Ovary (tissue), 10 donors: ENCODE measurements at places on chromosomes 3 and 15. TPM values are rescaled to one million over a fixed set of nuclear protein-coding genes. Genes with fewer than 3 reads are reported as not detected.

The KNG1 gene
- not detected for polyA plus RNA-seq

The ASB14 gene
- polyA plus RNA-seq, result 0.05 TPM

- no peak for DNase-seq
Measured at GRCh38 chr3:124786511-124787241, 56.4 kb downstream of the UMPS start.

DNA sequence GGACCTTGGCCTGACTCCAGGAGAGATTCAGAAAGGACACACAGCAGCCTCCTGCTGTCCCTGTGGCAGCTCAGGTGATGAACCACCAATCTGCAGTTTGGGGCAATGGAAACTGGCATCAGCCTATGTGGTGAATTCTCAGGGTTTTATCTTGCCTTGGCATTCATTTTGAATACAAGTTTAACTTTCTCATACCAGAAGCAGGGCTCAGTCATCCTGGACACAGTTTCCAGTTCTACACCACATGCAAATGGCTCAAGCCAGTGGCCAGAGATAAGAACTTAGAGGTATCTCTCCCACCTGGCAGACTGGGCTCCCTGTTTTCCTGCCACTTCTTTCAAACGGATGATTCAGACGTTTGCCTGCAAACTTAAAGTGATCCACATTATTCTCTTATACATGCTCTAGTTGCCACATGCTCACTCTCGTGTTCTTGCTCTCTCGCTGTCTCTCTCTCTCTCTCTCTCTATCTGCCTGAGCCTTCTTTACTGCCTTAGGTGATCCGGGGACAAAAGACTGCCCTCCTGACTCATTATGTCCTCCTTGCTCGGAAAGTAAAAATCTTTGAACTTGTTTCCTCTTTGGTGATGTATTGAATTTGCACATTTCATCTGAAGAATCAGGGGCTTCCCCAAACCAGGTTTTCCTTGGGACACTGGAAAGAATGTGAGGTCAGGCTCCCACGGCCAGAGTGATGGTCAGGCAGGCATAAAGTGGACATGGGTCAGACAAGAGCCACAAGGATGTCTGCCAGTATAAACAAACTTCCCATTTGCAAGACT lies 99.6 kb upstream of the STT3B start:
- no peak for DNase-seq

DNA sequence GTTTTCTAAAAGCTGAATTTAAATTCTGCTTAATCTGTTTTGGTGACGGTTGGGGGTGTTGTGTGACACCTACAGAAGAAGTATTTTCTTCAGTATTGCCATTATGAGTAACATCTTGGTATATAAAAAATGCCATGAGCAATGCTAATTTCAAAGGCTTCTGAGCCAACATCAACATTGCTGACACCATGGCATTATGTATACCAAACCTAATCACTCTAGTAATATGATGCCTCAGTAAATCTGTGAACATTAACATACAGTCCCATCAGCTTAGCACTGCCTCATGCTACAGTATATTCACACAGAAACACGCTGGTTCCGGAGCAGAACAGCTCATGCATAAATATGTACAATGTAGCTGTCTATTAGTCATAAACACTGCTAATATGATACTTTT lies 75.8 kb downstream of the ZPLD1 start:
- no peak for DNase-seq
